ENCODE measurements at places on chromosomes 7 and 10. TPM values are rescaled to one million over a fixed set of nuclear protein-coding genes. Genes with fewer than 3 reads are reported as not detected.

Gene OR2A1
- not detected for total RNA-seq

Gene FKBP6
- not detected for total RNA-seq

Gene MYH16
- total RNA-seq, result not detected

Gene SEM1
- total RNA-seq, result 22.0 TPM

Gene ARHGEF5
- 1.4 TPM for total RNA-seq

Gene OR2A5
- total RNA-seq, result not detected

Gene SHOC2
- total RNA-seq, result 187 TPM

Gene FAM237B
- not detected for total RNA-seq

Gene PNLIPRP2
- total RNA-seq, result not detected

Gene ITPRIP
- total RNA-seq, result 1.6 TPM

Gene LRIT1
- total RNA-seq, result not detected

Gene VAX1
- 1.2 TPM for total RNA-seq

Gene SH2B2
- total RNA-seq, result 11.9 TPM

Gene AZGP1
- total RNA-seq, result not detected

Gene ANKRD30A
- not detected for total RNA-seq

Gene PPP1R9A
- 115 TPM for total RNA-seq

Gene RNF32
- 2.2 TPM for total RNA-seq

Gene ZPBP
- total RNA-seq, result 0.47 TPM

- DNase-seq, result no peak
Observed at GRCh38 chr7:139845443-139845805, 16.4 kb downstream of the TBXAS1 start.

GRCh38 chr7:3888096-3888495 lies 587.0 kb downstream of the SDK1 start:
- no peak for DNase-seq

GRCh38 chr10:109359316-109359715 lies 564.0 kb downstream of the XPNPEP1 start:
- no peak for DNase-seq

DNA sequence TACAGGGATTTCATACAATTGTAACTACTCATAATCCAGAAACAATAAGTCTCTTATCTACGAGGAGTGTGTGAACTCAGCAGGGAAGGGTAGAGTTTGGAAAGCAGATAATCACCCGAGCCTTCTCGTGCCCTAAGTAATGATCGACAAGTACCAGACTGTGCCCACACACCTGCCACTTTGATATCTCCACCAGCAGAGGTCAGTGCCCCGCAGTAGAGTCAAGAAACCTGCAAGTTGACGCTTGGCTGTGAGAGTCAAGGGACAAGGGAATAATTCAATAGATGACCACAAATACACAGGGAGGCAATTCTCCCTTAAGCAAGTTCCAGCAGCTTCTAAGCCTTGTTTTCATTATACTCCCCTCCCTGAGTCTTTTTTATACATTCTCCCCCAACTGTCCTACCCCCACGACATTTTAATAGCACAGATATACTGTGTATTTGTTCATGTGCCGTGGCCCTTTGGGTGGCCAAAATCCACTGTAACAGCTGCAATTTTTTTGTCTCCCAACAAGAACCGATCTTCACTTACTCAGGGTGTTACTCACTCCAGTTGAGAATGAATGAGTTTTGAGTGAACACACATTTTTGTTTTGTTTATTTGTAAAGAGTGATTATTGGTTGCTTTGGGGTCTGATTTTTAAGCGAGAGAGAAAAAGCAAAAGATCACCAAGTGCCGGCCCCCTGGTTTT lies 106.9 kb upstream of the RHEB start:
- no peak for DNase-seq

DNA sequence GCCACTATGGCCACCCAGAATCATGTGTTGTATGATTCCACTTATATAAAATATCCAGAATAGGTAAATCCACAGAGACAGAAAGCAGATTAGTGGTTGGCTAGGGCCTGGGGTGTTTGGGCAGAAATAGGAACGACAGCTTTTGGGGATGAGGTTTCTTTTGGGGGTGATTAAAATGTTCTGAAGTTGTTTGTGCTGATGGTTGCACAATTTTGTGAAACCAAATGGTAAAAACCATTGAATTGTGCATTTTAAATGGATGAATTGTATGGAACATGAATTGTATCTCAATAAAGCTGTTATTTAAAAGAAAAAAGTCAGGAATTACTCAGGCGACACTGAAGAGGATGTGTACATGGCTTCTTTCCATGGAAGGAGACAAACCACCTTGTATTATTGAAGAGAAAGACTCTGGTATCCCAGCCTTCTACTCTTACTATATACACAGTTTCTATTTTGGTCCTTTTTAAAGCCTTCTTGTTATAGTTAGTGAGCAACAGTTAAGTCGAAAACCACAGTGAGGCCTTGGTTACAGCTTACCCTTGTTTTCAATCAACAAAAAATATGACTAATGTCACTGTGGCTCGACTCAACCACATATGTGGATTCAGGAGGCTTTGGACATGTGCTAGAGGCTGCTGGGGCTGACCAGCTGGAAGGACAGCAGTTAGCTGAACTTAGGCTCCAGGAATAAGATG lies 57.1 kb upstream of the KMT2E start:
- no peak for DNase-seq

DNA sequence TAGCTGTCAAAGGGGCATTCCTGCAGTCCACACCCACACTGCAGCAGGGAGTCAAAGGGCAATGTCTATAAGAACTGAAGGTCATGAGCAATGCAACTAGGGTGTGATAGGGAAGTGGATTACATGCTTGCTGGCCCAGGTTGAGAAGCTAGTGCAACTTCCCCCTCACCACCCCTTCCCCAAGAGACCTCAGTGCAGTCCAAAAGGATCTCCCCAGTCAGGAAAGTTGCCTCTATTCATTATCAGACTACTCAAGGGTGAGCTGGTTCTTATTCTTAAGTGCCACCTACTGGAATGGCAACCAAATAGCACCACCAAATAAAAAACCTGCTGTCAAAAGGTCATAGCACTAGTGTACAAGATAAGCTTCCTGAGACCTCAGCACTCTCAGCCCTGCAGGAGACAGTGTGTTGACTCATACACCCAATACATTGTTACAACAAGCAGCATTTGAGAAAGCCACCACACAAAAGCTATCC lies 28.2 kb downstream of the MTERF1 start:
- no peak for DNase-seq

GRCh38 chr7:77794000-77794399 lies 4.2 kb downstream of the TMEM60 start:
- DNase-seq, result no peak

- DNase-seq, result no peak
Observed at GRCh38 chr7:4739528-4739992, 35.9 kb upstream of the AP5Z1 start.

DNA sequence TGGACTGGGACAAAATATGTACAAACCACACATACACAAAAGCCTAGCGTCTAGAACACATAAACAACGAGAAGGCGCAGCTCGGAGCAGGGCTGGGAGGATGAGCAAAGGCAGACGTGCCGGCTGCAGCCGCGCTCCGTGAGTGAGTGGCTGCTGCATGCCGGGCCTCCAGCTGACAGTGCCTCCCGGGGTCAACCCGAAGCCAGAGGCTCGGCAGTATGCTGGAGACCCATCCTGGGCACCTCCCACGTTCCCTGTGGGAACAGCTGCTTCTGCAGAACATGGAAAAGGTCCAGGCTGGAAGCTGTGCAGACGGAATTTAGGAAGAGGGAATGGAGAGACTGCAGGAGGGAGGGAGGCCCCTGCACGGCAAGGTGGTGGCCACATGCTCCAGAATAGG lies 3.6 kb upstream of the GPR146 start:
- peak; percentile 50 for DNase-seq

GRCh38 chr10:2978111-2978510 lies 89.2 kb upstream of the PFKP start:
- DNase-seq, result no peak

DNA sequence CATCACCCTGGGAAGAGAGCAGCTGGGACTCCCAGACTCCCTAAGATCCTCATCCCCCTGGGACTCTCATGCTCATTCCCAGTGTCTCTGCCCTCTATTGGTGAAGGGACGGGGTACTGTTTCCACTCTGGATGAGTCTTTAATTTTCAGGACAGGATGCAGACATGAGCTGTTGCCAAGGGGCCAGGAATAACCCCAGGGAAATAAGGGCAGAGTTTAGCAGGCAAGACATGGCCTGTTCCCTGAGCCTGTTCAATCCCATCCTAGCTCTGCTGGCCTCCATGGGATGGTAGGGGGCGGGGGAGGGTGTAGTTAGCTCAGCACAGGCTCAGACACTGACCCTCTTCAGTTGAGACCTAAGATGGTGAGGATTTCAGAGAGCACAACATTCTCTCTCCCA lies 14.0 kb downstream of the C10orf105 start:
- DNase-seq, result no peak

DNA sequence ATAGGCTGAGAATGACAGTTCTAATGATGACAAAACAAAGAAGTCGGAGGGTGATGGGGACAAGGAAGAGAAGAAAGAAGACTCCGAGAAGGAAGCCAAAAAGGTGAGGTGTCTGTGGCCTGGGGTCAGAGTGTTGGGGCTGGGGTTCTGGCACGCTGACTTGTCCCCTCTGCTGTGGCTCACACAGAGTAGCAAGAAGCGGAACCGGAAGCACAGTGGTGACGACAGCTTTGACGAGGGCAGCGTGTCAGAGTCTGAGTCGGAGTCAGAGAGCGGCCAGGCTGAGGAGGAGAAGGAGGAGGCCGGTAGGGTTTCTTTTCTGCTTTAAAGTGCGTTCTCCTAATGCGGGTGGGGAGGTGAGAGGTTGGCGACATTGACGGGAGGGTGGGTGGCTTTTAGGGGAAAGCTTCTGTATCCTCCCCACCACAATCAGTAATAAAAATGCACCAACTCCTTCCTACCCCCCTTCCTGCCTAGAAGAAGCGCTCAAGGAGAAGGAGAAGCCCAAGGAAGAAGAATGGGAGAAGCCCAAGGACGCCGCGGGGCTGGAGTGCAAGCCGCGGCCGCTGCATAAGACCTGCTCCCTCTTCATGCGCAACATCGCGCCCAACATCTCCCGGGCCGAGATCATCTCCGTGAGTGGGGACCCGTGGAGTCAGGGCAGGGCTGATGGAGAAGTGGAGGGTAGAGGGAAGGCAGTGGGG lies 4.6 kb downstream of the UFSP1 start:
- no peak for DNase-seq

GRCh38 chr10:122513053-122513452 lies 47.5 kb upstream of the DMBT1 start:
- no peak for DNase-seq

- no peak for DNase-seq
Observed at GRCh38 chr7:90191648-90192047, 19.9 kb upstream of the STEAP2 start.

DNA sequence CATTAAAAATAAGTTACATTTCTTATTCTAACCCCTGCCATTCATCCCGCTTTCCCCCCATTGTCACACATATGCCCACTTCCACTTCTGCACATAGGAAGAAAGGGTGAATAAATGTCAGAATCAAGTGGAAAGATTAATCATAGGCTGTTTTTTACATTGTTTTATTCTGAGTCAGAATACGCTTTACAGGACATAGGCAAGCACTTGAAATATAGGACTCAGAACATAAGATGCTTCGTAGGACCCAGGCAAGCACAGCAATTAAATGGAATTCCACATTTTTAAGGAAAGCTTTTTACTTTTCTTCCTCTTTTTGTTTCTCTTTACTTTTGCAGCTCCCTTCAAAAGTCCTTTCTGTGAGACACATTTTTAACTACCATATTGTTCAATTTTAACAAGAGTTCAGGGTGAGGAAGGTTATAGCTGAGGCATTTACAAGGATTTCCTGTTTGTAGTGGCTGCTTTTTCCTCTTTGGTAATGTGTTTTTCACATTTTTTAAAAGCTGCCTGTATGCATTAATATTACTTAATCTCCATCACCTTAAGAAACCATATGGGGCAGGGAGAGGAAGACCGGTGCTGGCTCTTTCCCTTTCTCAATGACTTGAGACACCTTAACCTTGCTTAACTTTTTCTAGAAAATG lies 130.0 kb downstream of the TES start:
- no peak for DNase-seq

- DNase-seq, result no peak
Observed at GRCh38 chr7:36346260-36346831, 43.3 kb upstream of the ANLN start.

Measured in occipital lobe (tissue), 3 donors.